Activated CD4-positive, CD25-positive, alpha-beta regulatory T cell (primary cell): ENCODE measurements at places on chromosomes 3 and 15.

DNA sequence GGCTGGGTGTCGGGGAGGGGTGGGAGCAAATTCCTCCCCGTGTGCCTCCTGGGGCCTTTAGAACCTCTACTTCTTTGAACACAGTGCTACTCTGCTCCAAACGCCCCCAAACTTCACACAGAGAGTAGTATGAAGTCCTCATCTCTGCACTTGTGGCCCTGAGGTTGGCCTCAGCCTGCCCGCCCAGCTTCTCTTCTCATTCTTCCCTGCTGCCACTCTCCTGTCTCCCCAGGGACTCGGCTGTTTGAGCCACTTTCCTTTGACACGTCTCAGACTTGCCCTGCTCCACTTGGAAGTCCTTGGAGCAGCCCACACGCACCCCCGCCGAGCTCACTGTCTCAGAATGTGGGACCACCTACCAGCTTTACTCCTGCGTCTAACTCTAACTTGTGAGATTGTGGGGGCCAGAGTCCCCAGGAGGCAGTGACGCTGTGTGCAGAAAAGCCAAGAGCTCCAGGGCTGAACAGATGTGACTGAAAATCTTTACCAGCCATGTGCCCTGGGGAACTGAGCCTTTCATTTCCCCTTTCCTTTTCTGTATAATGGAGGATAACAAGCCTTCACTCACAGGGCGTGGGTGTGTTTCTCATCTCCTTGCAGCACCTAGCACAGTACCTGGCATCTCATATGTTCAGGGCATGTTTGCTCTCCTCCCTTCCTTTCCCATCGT is 233.6 kb upstream of the CTDSPL start:
- no peak for DNase-seq

DNA sequence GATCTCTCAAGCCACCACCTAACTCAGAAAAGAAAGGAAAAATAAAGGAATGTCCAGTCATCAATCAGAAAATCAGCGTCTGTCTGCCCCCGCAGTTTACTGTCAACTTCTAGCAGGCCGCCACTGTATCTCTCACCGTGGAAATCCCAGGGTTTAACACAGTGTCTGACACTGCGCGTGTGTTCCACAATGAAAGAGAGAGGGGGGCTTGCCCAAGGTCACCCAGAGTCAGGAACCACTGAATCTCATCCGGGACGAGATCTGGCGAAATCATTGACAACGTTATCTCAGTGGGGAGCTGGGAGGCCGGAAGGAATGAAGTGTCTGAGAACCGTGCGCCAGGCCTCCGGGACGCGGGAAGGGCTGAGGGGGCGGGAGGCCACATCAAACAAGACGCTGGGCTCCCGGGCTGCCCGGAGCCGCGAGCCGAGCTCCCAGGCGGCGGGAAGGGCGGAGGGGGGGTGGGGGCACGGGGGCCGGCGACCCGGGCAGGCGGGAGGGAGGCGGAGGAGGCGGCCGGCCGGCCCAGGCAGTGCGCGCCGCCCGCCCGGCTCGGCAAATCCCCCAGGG is 2.2 kb upstream of the HES1 start:
- DNase-seq = no peak

DNA sequence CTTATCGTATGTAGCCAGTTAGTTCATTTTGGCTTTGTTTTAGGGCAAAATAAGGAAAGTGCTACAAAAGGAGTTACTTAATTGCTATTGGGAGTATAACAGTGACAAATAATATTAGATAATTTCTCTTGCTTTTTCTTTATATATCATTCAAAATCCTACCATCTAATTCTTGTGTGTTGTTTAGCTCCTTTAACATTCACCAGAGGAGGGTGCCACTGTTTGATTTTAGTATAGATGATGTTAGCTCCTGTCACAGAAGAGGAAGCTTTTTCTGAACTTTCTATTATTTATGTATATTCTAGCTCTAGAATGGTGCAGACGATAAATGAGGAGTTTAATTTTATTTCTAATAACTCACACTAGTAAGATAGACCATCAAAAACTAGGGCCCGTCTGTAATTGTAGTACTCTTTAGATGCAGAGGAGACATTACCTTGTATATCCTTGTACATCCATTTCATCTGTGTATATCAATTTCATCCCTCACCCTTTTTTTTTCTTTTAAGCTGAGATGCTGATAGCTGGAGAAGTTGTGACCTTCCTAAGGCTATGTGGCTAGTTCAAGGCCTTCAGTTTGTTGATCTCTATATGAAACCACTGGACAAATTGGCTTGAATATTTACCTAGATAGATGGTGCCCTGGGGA is 3.0 kb downstream of the PPM1L start:
- no peak for DNase-seq

- DNase-seq = no peak
Observed at GRCh38 chr3:184538666-184539431, 22.7 kb upstream of the EPHB3 start.

DNA sequence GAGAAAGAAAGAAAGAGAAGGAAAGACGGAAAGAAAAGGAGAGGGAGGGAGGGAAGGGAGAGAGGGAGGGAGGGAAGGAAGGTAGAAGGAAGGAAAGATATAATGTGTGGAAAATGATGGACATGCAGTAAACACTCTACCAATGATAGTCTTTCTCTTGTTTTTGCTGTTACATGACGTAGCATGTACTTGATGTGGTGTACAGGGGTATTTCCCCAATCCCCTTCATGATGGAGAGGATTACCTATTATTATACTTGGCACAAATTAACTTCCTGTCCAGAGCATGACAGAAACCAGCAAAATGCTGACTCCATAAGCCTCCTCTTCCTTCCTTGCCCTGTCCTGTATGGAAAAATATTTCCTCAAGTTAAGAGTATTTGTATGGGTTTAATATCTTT is 124.4 kb downstream of the B3GALNT1 start:
- no peak for DNase-seq

GRCh38 chr15:96336596-96337364 is 6.3 kb downstream of the NR2F2 start:
- DNase-seq = no peak

- no peak for DNase-seq
Observed at GRCh38 chr3:168088106-168088720, 7.5 kb downstream of the GOLIM4 start.

DNA sequence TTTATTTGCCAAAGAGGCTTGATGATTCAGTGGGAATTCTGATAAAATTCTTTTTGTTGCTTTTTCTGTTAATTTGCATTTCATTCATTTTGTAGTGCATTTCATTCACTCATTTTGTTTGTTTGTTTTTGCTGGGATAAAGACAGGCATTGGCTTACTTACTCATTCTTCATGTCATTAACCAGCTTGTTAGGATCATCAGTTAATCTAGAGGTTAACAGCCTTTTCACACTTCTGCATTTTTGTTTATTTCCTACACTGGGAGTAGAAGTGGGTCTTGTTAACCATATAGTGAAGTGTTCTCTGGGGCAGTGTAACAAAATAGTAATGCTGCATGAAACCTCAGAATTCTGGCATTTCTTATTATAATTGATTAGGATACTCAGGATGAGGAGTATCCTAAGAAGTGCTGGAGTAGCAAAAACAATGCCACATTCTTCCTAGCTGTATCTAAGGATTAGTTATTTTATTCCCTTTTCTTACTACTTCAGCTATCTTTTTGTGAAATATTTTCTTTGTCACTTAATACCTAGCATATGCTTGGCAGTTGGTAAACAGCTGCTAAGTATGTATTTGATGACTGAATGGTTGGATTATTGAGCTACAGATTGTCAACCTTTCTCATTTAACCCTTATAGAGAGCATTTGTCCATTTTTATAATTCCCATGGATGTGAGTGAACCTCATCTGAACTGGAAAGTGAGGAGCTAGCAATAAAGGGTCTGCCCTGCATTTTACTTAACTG is 135.7 kb upstream of the LRRFIP2 start:
- DNase-seq = no peak

DNA sequence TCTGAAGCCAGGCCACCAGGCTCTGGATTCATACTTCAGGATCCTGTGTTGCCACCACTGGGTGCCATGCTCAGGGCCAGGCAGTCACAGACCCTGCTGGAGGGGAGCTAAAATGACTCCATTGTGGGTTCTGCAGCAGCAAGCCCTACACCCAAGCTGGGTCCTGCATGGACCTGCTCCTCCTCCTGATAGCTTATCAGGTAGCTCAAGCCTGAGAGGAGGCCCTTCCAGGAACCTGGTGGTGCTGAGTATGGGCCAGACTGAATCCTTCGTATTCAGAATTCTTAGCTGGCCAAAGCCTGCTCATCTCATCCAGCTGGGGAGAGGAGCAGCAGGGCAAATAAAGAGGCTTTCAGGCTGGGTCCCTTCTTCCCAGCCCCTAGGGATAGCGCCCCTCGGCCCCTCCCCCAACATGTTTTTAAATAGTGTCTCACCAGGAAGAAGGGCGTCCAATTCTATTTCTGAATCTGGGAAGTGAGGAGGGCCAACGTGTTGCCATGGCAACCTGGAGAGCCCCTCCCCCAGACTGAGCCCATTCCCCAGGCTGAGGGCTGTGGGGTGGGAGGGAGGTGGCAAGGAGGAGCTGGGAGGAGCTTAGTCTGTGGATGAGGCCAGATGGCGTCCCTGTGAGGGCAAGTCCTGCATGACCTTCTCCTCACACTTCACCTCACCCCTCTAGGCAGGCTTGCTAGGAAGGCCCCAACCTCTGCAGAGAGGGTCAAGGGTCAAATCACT is 11.0 kb upstream of the CAMKV start:
- no peak for DNase-seq
